ENCODE measurements at places on chromosomes 5 and 9.

GRCh38 chr9:34650816-34651215 lies 1.2 kb upstream of the IL11RA start:
- no peak for DNase-seq
- peaks cover 35% of the 10 kb centered on the region for H3K4me1 ChIP-seq
- no peaks in the 10 kb centered on the region for H3K27me3 ChIP-seq
- no peak overlapping the region for H3K4me3 ChIP-seq
- peaks cover 28% of the 10 kb centered on the region for H3K36me3 ChIP-seq

- no peak for DNase-seq
- peaks cover 4% of the 10 kb centered on the region for H3K4me1 ChIP-seq
- no peaks in the 10 kb centered on the region for H3K27me3 ChIP-seq
- no peak overlapping the region for H3K4me3 ChIP-seq
These were observed 375.7 kb upstream of the PRR16 start for GRCh38 chr5:120088412-120088811.

DNA sequence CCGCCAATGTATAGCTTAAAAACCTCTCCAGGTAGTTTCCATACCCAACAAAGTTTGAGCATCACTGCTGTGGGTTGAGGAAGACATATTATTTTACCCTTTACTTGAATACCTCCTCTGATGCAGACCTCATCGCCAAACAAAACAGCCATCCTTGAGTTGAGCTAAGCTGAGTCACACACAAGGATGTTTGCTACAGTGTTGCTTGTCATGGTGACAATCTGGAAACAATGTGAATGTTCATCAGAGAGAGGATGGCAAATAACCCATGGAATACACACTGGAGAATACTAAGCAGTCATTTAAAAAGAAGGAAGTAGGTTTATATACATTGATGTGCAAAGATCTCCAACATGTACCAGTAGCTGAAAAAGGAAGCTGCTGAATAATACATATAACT lies 41.1 kb upstream of the TCF7 start:
- peaks cover 69% of the 10 kb centered on the region for H3K4me1 ChIP-seq
- no peak overlapping the region for H3K27ac ChIP-seq
- H3K36me3 ChIP-seq: no peaks in the 10 kb centered on the region
- no peaks in the 10 kb centered on the region for H3K27me3 ChIP-seq

GRCh38 chr9:89771205-89771604 lies 166.4 kb downstream of the GADD45G start:
- no peak overlapping the region for H3K27ac ChIP-seq
- H3K27me3 ChIP-seq: no peaks in the 10 kb centered on the region
- H3K4me3 ChIP-seq: no peak overlapping the region
- peaks cover 3% of the 10 kb centered on the region for H3K4me1 ChIP-seq
- no peak for DNase-seq

DNA sequence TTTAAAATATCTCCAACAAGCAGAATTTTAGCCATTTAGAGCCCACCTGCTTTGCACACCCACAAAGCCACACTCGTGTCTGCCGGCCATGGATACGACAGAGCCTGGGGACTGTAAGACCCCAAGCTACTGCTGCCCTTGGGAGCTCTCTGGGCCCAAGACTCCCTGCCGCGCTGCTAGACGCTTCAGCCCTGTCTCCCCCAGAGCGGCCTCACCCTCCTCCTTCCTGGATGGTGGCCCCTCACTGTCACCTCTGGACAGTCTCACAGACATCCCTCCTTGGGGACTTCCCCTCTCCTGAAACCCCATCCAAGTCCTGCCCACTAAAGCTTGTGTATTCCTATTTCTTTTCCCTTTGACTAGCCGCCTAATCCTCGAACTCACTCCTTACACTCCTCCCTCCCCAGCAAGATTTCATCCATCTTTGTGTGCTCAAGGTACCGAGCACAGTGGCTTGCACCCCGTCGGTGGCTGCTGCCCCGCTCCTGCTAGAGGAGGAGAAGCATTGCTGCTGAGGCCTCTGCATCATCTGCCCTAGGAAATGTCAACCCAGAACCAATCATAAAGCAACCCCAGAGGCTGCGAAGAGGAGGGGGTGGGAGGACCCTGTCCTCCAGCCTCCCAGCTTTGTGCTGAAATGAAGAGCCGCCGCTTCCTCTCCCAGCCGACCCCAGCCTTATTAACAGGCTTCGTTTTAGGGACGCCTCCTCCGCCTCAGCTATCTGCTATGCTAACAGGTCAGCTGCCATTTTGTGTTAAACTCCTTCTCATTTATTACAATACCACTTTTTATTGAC lies 71.2 kb downstream of the CFAP77 start:
- H3K27me3 ChIP-seq: peaks cover 37% of the 10 kb centered on the region
- no peaks in the 10 kb centered on the region for H3K36me3 ChIP-seq
- H3K4me1 ChIP-seq: no peaks in the 10 kb centered on the region
- DNase-seq: no peak

DNA sequence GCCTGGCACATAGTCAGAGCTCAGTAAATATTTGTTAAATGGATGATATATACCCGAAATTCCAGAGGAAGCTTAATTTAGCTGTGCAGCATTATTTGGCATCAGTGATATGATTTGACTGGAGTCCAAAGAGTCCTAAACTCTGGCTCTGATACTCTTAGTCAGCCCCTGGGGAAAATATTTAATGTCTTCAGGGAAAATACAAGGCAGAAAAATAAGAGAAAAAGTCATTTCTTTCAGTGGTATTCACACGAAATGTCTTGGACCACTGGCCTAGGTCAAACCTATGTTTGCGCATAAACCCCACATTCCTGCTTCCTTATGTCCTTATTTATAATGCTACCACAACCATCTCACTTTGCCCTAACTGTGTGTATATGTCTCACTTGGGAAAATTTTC lies 23.8 kb downstream of the GLRA1 start:
- no peak overlapping the region for H3K4me3 ChIP-seq
- H3K36me3 ChIP-seq: no peaks in the 10 kb centered on the region
- H3K27ac ChIP-seq: no peak overlapping the region
- H3K4me1 ChIP-seq: peaks cover 3% of the 10 kb centered on the region

DNA sequence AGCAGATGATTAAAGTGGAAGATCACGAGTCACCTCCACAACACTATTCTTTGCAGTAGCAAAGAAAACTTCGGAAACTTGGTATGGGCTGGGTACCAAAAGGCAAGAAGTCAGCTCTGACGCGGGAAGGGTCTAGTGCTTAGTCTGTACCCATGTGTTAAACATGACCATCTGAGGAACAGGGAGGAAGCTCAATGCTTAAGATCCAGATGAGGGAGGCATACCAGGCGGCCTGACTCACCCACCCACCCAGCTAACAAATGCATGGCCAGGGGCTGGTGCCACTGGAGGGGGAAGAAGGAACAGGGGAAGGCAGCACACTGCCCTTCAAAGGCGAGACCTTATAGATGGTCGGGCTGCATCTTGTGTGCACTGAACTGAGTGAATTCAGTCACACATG lies 41.8 kb downstream of the CAMSAP1 start:
- no peak overlapping the region for H3K27ac ChIP-seq
- DNase-seq: no peak

DNA sequence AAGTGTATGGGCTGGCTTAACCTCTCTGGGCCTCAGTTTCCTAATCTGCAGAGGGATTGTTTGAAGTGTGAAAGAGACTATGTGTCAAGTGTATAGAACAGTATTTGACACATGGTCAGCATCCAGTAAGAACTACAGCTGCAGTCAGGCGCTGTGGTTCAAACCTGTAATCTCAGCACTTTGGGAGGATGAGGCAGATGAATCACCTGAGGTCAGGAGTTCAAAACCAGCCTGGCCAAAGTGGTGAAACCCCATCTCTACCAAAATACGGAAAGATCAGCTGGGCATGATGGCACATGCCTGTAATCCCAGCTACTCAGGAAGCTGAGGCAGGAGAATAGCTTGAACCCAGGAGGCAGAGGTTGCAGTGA lies 31.9 kb upstream of the STING1 start:
- H3K27me3 ChIP-seq: peaks cover 1% of the 10 kb centered on the region
- no peak overlapping the region for H3K27ac ChIP-seq
- peak; percentile 44 for DNase-seq

- no peak overlapping the region for H3K4me3 ChIP-seq
- peaks cover 2% of the 10 kb centered on the region for H3K27me3 ChIP-seq
- peak; percentile 1 for DNase-seq
- peaks cover 5% of the 10 kb centered on the region for H3K4me1 ChIP-seq
These were observed 381.6 kb downstream of the EFNA5 start for GRCh38 chr5:107289030-107289714.

DNA sequence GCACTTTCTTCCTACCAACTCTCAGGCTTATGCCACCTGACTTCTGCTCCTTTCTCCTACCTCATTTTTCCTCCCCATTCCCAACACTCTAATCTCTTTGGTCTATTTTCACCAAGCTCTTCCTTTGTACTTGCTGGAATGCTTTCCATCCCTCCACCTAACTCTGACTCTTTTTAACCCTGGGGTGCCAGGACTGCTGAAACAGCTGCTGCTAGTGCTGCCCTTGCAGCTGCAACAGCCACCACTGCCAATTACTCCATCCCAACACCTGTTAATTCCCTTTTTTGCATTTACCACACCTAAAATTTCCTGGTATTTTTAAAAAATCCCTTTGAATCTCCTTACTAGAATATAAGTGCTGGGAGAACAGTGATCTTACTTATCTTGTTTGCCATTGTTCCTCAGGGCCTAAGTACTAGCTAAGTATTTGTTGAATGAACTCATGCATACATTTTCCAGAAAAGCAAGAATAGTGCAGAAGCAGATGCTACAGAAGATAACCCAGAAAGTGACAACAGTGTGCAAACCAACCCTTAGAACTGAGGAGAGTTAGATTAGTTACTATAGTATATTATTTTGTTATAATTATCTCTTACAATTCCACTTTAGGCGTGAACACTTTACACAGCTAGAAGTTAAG lies 11.5 kb downstream of the NADK2 start:
- H3K27ac ChIP-seq: no peak overlapping the region
- no peaks in the 10 kb centered on the region for H3K27me3 ChIP-seq
- H3K4me1 ChIP-seq: no peaks in the 10 kb centered on the region
- no peaks in the 10 kb centered on the region for H3K36me3 ChIP-seq
- H3K4me3 ChIP-seq: no peak overlapping the region
- DNase-seq: no peak

- peaks cover 3% of the 10 kb centered on the region for H3K36me3 ChIP-seq
- H3K27me3 ChIP-seq: no peaks in the 10 kb centered on the region
- DNase-seq: no peak
- no peak overlapping the region for H3K27ac ChIP-seq
- no peak overlapping the region for H3K4me3 ChIP-seq
These were observed 42.7 kb downstream of the NCS1 start for GRCh38 chr9:130214776-130215340.

DNA sequence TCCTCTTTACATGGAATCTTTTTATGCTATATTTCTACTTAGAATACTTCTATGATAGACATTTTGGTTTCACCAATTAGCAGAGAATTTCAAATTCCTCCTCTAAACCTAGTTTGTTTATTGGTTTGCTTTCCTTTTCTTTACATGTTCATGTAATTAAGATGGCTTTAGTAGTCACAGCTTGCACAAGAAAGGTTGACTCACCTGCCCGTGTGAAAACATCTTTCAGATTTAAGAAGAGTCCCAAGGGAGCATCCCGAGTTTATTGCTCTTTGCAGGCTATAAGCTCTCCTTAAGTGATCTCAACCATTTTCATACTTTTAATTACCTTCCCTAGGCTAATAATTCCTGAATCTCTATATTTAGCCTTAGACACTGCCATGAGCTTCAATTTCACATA lies 28.9 kb downstream of the TYRP1 start:
- no peaks in the 10 kb centered on the region for H3K36me3 ChIP-seq
- H3K27me3 ChIP-seq: no peaks in the 10 kb centered on the region
- H3K4me3 ChIP-seq: no peak overlapping the region
- H3K27ac ChIP-seq: no peak overlapping the region

DNA sequence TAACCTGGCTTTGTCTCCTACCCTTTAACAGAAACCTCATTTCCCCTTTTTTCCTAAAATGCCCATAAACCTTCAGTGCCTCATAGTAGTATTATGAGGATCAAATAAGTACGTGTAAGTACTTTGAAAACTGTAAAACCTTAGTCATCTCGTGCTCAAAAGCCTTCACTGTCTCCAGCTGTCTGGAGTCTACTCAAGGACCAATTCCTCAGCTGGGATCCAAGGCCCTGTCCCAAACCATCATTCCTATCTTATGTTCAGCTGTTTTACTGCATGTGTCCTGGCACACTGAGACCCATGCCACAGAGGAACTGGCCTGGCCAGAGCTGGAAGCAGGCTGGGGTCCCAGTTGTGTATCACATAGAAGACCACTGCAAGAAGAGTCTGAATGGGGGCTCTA lies 15.9 kb downstream of the ADAMTSL1 start:
- no peaks in the 10 kb centered on the region for H3K36me3 ChIP-seq
- H3K4me1 ChIP-seq: no peaks in the 10 kb centered on the region
- no peak overlapping the region for H3K27ac ChIP-seq
- no peak overlapping the region for H3K4me3 ChIP-seq
- no peak for DNase-seq

- H3K27me3 ChIP-seq: no peaks in the 10 kb centered on the region
- H3K27ac ChIP-seq: no peak overlapping the region
- DNase-seq: no peak
- no peaks in the 10 kb centered on the region for H3K4me1 ChIP-seq
These were observed 56.7 kb downstream of the DAPK1 start for GRCh38 chr9:87554171-87554910.

- peaks cover 9% of the 10 kb centered on the region for H3K4me1 ChIP-seq
- no peak for DNase-seq
- no peak overlapping the region for H3K27ac ChIP-seq
- H3K27me3 ChIP-seq: no peaks in the 10 kb centered on the region
- H3K4me3 ChIP-seq: no peak overlapping the region
These were observed 115.3 kb upstream of the ITGA1 start for GRCh38 chr5:52672459-52672858.

DNA sequence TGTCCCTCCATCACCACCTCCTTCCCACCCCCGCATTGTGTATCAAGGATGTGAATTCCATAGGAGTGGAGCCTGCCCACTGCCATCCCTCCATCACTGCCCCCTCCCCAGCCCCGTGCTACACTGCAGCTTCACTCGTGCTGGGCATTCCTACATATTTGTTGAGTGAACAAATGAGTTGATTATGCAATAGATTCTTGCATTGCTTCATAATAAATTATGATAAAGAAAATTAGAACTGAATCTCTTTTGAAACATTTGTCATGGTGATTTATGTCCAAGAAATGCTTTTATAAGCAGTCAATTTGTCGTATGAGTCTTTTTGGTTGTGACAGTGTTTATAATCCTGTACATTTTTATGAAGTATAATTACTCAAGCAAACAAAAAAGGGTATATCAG lies 83.2 kb downstream of the IRX1 start:
- no peaks in the 10 kb centered on the region for H3K36me3 ChIP-seq
- no peak for DNase-seq
- H3K27me3 ChIP-seq: no peaks in the 10 kb centered on the region

DNA sequence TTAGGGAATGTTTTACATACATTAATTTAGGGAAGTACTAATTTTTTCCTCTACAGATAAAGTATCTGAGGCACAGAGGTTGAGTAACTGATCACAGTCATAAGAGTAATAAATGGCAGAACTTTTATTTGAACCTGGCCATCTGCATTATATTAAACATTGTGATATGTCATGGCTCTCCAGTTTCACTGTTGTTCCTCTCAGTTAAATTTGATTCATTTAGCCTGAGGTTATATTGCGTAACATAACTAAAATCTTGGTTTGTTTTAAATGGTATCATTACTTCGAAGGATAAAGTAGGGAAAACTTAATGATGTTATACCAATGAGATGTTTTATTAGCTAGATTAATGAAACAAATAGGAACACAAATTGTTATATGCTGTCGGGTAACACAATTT lies 284.4 kb downstream of the KDM4C start:
- DNase-seq: no peak
- H3K27ac ChIP-seq: no peak overlapping the region
- H3K36me3 ChIP-seq: peaks cover 11% of the 10 kb centered on the region
- H3K4me1 ChIP-seq: peaks cover 9% of the 10 kb centered on the region
- no peak overlapping the region for H3K4me3 ChIP-seq
- H3K27me3 ChIP-seq: no peaks in the 10 kb centered on the region

GRCh38 chr5:57219386-57219785 lies 45.5 kb downstream of the GPBP1 start:
- H3K36me3 ChIP-seq: peaks cover 32% of the 10 kb centered on the region
- peak; percentile 29 for DNase-seq
- no peak overlapping the region for H3K4me3 ChIP-seq
- H3K27me3 ChIP-seq: no peaks in the 10 kb centered on the region
